Left renal cortex interstitium (tissue), 4 donors: ENCODE measurements at places on chromosomes 11 and 22.

DNA sequence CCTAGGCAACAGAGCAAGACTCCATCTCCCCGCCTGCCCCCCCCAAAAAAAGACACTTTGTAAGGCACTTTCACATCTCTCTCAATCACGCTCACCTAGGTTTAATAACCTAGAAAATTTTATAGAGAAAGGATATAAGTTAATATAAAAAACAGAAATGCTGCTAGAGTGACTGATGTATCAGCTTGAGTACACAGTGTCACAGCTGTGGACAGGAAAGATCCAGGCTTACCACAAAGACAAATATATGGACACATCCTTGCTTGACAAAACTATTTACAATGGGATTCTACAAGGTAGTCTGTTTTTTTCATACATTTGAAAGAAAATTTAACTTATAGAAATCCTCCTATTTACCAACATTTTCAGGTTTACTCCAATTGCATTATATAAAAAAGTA lies 96.7 kb downstream of the ABTB2 start:
- no peak for DNase-seq

DNA sequence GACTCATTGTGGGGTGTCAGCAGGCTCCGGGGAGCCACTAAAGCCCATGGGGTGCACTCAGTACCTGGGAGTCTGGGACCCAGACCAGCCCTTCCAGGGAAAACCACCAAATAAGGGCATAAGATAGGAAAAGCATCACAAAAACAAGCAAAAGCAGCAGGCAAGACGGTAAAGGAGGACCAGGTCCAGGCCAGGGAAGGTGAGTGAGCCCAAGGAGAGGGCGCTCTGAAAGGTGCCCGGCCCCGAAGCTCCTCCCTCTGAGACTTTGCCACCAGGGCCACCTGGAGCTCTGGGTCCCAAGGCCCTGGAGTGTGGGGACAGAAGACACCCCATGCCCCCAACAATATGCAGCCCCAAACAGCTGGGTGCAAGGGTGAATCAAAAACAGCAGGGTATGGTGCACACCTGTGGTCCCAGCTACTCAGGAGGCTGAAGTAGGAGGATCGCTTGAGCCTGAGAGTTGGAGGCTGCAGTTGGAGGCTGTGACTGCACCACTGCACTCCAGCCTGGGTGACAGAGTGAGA lies 5.2 kb upstream of the IL17REL start:
- no peak for DNase-seq

- DNase-seq, result no peak
Observed at GRCh38 chr22:40889116-40889515, 27.2 kb upstream of the DNAJB7 start.

- no peak for DNase-seq
Observed at GRCh38 chr11:94325681-94326080, 21.3 kb downstream of the IZUMO1R start.
